Fibroblast of skin of back (primary cell): ENCODE measurements at places on chromosomes 13 and 19.

GRCh38 chr13:68551701-68552522 lies 1321.8 kb upstream of the PCDH9 start:
- no peak for DNase-seq

DNA sequence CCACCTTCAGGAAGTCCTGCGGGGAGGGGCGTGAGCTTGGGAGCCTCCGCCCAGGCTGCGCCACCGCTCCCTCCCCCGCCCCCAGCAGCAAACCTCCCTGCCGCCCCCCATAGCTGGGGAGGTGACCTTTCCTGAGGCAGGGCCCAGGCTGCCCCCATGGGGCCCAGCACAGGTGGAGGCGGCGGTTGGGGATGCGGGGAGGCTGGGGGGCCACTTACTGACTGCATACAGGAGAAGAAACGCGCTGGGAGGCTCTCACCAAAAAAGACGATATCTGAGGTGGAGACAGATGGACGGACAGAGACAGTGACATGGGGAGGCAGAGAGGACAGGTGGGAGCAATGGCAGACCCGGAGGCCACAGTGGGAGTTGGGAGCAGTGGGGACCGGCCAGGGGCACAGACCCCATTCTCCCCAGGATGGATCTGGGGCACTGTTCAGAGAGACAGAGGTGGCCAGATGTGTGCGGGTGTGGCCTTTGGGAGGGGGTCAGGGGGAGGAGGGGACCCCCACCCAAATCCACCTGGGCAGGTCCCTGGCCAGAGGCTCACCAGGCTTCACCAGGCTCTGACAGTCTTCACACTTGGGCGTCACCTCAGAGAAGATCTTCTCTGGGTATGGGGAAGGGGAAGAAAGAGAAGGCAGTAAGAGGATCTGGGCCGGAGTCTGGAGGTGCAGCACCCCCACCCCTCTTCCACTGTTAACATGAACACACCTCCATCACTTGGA lies 3.0 kb upstream of the RINL start:
- no peak for DNase-seq

GRCh38 chr13:48094404-48094780 lies 512 bp downstream of the MED4 start:
- no peak for DNase-seq

- DNase-seq, result peak; percentile 36
These were observed 637 bp upstream of the PDS5B start for GRCh38 chr13:32585550-32586079.

GRCh38 chr13:66994097-66994496 lies 236.0 kb downstream of the PCDH9 start:
- peak; percentile 62 for DNase-seq

GRCh38 chr13:34805347-34805746 lies 136.7 kb upstream of the NBEA start:
- peak; percentile 28 for DNase-seq

DNA sequence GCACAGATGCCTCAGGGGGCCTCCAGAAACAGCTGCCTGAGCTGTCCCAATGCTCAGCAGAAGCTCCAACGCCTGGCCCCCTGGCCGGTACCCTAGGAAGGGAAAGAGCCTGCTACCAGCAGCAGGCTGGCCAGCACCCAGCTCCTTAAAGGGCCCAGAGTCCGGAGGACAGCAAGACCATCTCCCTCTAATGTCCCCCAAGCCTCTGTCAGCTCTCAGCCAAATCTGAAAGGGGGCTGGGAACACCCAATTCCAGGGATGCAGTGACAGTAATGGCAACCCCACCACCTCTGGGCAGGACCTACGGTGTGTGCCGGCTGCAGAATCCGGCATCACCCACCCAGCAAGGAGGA lies 4.2 kb downstream of the PPP6R1 start:
- no peak for DNase-seq

DNA sequence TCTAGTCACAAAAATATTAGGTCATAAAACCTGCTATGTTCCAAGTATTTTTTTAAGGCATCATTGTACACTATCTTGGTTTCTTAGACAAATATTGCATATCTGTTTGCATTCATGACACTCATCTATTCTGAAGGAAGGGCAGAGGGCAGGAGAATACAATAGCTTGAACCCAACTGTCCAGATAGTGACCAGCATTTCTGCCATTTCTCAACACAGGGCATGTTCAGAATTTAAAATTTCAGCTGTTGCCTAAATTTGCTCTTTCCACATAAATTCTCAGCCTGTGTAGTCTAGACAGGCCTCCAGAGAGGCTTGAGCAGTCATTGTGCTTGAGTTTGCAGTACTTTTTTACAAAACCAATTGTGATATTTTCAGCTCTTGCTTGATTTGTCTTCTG lies 119.5 kb downstream of the ZAR1L start:
- DNase-seq, result no peak

GRCh38 chr13:107644136-107644535 lies 571.2 kb downstream of the LIG4 start:
- no peak for DNase-seq

- no peak for DNase-seq
These were observed 2.5 kb upstream of the ZMYM2 start for GRCh38 chr13:19955873-19956559.

GRCh38 chr13:38908574-38908973 lies 82.1 kb downstream of the STOML3 start:
- DNase-seq, result no peak

- no peak for DNase-seq
These were observed 149 bp downstream of the MED26 start for GRCh38 chr19:16627928-16628182.

GRCh38 chr13:75636436-75637180 lies 478 bp downstream of the LMO7 start:
- peak; percentile 67 for DNase-seq

DNA sequence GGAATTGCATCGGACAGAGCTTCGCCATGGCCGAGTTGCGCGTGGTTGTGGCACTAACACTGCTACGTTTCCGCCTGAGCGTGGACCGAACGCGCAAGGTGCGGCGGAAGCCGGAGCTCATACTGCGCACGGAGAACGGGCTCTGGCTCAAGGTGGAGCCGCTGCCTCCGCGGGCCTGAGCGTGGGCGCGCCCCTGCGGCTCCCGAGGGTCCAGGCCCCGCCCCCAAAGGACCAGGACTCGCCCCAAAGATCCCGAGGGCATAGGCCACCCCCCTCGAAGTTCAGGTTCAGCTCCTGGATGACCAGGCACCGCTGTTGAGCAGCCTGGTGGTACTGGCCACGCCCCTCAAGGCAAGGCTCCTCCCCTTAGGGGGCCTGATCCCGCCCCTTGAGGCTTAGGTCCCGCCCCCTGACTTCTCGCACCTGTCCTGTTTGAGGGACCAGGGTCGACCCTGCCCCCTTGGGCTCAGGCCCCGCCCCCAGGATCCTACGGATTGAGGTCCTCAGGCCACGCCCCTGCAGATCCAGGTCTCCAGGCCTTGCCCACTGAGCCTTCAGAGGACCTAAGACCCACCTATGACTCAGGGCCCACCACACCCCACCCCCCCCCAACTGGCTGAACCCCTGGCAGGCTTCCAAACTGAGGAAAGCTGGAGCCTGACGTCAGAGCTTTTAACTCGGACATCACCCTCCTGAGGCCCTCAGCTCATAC lies 43.1 kb downstream of the CYP4F22 start:
- peak; percentile 8 for DNase-seq

- no peak for DNase-seq
These were observed 10.9 kb downstream of the DPP9 start for GRCh38 chr19:4712771-4713170.

DNA sequence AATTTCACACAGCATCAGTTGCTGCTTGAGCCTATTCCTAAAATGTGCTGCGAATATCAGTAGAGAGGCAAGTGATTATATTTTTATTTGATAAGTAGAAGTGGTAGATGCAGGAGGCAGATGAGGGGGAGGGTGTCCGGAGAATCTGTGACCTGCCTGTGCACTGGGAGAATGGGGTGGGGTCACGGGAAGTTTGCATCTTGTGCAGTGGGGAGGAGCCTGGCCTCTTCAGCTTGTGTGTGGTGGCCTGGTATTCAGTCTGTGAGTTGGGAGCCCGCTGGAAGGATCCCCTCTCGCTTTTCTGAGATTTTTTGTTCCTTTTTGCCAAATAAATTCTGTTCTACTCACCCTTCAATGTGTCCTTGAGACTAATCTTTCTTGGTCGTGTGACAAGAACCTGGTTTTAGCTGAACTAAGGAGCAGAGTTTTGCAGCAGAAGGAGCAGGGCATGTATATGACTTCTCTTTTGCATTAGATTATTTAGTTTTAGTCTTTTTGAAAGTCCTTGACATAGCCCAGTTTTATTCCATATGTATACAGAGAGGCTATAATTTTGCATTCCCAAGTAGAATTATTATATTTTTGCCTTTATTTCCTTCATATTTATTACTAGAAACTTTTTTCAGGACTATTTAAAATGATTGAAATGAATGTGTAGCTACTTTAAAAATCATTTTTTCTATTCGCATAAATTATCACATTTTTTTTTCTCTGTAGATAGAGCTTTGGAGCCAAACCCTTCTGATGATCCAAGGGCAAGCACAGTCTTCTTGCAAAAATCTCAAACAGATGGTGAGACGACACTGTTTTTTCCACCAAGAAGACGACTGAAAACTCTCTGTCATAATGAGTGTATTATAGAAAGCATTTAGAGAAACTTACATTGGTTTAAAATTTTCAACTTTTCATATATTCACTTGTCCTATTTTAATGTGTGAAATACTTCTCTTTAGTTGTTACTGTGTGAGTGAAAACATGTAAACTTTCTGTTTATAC lies 1257.2 kb downstream of the UQCRFS1 start:
- DNase-seq, result no peak

- no peak for DNase-seq
These were observed 39.4 kb downstream of the ZNF136 start for GRCh38 chr19:12202250-12202649.

- DNase-seq, result no peak
These were observed 100.4 kb upstream of the TSC22D1 start for GRCh38 chr13:44676534-44676933.

DNA sequence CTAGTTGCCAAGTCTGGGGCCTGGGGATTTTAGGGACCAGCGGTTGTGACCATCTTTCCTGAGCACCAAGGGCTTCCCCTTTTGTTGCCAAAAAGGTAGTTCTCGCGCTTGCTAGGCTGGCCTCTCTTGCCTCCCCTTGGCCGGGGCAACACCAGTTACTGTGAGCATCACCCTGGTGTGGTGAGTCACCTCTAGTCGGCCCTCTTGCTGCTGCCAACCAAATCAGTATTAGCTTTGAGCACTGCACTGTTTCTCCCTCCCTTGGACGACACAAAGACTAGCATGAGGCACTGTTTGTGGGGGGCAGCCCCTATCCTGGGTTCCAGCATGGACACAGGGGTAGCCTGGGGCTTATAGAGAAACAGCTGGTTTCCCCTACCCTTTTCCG lies 6.9 kb downstream of the SYDE1 start:
- DNase-seq, result peak; percentile 55

- no peak for DNase-seq
These were observed 147.3 kb downstream of the LHFPL6 start for GRCh38 chr13:39455521-39456175.

DNA sequence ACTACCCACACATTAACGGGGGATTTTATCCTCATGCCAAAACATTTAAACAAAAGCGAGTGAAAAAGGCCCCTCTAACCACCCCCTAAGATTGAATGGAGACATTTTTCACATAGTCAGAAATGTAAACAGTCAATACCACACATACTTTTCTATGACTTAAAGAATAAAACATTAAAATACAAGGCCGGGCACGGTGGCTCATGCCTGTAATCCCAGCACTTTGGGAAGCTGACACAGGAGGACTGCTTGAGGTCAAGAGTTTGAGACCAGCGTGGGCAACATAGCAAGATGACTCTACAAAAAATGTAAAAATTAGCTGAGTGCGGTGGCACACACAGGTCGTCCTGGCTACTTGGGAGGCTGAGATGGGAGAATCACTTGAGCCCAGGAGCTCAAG lies 47.3 kb downstream of the MPHOSPH8 start:
- peak; percentile 71 for DNase-seq

GRCh38 chr13:24671386-24672113 lies 8.7 kb upstream of the ATP12A start:
- DNase-seq, result peak; percentile 80

DNA sequence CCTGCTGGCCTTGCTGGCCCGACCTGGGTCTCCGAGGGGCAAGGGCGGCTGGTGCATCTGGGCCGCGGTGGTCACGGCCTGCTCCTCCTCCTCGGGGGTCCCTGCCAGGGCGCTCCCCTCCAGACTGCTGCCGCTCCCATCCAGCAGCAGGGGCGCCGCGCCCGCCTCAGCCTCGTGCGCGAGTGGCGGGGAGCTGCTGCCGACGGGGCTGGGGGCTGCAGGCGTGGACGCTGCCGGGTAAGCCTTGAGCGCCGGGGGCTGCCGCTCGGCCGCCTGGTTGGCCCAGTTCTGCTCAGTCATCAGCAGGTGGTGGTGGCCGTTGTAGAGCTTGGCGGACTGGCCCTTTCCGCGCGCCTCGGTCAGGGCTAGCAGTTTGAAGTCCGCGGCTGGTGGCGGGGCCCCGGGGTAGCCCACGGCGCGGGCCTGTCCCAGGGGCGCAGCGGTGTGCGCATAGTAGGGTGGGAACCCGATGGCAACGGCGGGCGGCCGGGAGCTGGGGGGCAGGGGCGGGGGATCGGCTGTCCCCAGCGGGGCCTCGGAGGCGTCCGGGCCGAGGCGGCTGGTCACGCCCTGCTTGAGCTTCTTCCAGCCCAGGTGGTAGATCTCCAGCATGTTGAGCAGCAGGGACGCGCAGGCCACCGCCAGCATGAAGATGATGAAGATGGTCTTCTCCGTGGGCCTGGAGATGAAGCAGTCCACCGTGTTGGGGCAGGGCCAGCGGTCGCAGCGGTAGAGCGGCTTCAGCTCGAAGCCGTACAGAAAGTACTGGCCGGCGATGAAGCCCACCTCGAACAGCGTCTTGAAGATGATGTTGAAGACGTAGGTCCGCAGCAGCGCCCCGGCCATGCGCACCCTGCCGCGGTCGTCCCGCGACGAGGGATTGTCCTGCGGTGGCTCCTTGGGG lies 18.6 kb downstream of the GJA3 start:
- no peak for DNase-seq

GRCh38 chr13:56351041-56351440 lies 789.7 kb upstream of the PRR20A start:
- DNase-seq, result no peak

GRCh38 chr13:98706446-98707110 lies 45.9 kb downstream of the SLC15A1 start:
- DNase-seq, result no peak

- DNase-seq, result peak; percentile 52
These were observed 564.1 kb downstream of the DCT start for GRCh38 chr13:93915269-93915809.

DNA sequence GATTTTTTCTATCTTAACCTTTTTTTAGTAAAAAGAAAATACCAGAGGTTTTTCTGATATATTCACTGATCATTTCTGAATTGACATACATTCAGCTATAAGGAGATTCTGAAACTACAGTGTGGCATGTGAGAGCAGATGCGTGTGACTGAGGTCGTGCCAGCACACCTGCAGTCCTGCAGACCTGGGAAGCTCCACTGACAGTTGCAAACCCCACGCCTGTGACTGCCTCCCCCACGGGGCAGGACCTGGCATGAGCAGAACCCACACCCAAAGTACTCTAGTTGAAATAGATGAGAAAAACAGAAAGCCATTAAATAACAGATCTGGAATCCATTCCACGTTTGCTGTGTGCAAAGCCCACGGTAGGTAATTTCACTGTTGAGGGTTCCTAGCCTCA lies 80.7 kb downstream of the TEX29 start:
- DNase-seq, result no peak

GRCh38 chr13:47672245-47673008 lies 328.6 kb downstream of the SUCLA2 start:
- no peak for DNase-seq
